ENCODE measurements at places on chromosomes 7 and 10. TPM values are rescaled to one million over a fixed set of nuclear protein-coding genes. Genes with fewer than 3 reads are reported as not detected.

LLCFC1 gene
- total RNA-seq = not detected

HOXA7 gene
- total RNA-seq = 9.1 TPM

SPDYE11 gene
- not detected for total RNA-seq

FXYD4 gene
- not detected for total RNA-seq

CDHR1 gene
- 1.0 TPM for total RNA-seq

HMX2 gene
- not detected for total RNA-seq

KDM7A gene
- total RNA-seq = 13.0 TPM

GIMAP6 gene
- total RNA-seq = 71.0 TPM

KCNMA1 gene
- 236 TPM for total RNA-seq

ZPBP gene
- 0.62 TPM for total RNA-seq

SPDYE2 gene
- total RNA-seq = not detected

COL28A1 gene
- 0.88 TPM for total RNA-seq

PIP gene
- total RNA-seq = not detected

PRSS37 gene
- total RNA-seq = not detected

ZNF138 gene
- 16.8 TPM for total RNA-seq

CHRM2 gene
- 0.49 TPM for total RNA-seq

NDUFA5 gene
- total RNA-seq = 87.2 TPM

ZNF503 gene
- total RNA-seq = 21.6 TPM

HEPACAM2 gene
- total RNA-seq = not detected

ZNF862 gene
- 5.4 TPM for total RNA-seq

AMPH gene
- total RNA-seq = 11.4 TPM

SPDYE16 gene
- total RNA-seq = not detected

SUFU gene
- 16.2 TPM for total RNA-seq

FAM200A gene
- 2.9 TPM for total RNA-seq

UROS gene
- total RNA-seq = 28.1 TPM

All from uterus (tissue), 4 donors.